ENCODE measurements at places on chromosomes 6 and 20. TPM values are rescaled to one million over a fixed set of nuclear protein-coding genes. Genes with fewer than 3 reads are reported as not detected.

GRCh38 chr20:62961310-62961783 is 8.8 kb downstream of the SLC17A9 start:
- DNase-seq = peak; percentile 59

GRCh38 chr6:23688650-23689049 is 437.4 kb upstream of the NRSN1 start:
- DNase-seq = no peak

DNA sequence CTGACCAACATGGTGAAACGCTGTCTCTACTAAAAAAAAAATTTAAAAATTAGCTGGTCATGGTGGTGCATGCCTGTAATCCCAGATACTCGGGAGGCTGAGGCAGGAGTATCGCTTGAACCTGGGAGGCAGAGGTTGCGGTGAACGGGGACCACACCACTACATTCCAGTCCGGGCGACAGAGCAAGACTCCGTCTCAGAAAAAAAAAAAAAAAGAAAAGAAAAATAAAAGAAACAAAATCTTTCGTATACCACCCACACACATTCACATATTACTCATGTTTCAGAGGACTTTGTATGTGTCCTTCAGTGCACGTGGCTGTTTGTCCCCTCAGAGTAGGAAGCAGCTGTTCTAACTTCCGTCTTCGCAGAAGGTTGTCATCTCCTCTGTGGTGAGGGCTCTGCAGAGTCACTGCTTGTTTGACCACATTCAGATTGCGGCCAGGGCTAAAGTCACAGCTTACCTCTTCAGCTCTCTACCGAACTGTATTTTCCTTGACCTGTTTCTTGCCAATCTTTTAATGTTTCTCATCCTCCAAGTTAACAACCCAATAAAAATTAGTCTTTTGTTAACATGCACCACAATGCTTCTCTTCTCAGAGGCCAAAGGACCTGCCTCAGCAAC is 36.6 kb upstream of the HIVEP1 start:
- peak; percentile 79 for DNase-seq

DNA sequence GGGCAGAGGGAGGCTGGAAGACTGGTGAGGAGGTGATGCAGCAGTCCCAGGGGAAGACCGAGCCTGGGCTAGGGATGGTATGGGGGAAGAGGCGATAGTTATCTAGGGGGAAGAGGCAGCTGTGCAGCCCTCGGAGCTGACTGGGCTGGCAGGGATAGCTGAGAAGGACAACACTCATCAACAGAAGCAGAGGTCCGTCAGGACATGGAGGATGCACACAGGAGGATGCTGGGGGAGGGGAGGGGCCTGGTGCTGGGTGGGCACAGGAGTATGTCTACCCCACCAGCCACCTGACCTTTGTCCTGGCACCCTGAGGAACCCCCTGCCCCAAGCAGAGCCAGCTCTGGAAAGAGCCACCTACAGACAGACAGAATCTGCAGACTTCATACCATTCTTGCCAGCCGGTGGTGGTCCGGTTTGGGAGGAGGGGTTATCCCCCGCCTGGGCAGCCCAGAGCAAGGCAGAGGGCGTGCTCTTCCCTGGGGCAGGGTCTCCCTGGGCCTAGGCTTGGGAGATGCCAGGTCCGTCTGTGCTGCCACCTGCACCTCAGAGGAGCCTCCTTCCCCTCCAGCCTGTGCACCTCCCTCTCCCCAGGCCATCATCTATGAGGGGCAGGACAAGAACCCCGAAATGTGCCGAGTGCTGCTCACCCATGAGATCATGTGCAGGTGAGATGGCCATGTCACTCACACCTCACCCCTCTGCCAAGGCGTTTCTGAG is 14.9 kb downstream of the EBF4 start:
- DNase-seq = no peak

- no peak for DNase-seq
Measured at GRCh38 chr6:21383450-21384085, 210.0 kb upstream of the SOX4 start.

Gene METTL24
- not detected for polyA plus RNA-seq

DNA sequence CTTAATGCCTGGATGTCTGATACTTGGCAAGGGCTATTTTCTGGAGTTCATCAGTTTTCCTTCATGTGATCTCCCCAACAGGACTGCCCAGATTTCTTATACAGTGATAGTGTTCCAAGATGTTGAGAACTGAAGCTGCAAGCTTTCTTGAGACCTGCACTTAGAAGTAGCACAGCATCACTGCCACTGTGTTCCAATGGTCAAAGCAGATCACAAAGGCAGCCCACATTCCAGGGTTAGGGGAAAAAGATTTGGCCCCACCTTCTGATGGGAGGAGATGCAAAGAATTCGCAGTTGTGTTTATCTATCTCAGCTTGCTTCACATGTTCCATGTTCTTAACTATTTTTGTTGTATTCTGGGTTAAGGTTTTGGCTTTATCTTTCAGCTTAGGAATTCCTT is 78.2 kb downstream of the GPX5 start:
- DNase-seq = no peak

- no peak for DNase-seq
Measured at GRCh38 chr6:30837870-30838269, 46.4 kb upstream of the DDR1 start.

Gene RNF5
- 77.8 TPM for polyA plus RNA-seq

DNA sequence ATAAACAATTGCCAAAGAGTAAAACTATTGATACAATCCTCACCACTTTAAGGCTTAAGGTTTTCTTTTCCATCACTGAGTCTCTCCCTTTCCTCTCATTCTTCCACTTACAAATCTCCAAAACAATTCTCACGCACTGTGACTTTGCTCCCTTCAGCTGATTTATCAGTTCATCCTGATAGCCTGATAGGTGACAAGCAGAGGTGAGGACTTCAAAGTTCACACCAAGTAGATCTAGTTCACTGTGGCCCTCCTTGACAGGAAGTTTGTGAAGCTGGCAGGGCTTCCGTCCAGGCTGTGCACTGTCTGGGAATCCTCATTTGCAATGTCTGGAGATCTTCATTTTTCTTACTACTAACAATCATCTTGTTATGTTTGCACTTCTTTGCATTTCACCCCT is 35.2 kb upstream of the POU5F1 start:
- no peak for DNase-seq

Gene PAK5
- polyA plus RNA-seq = not detected

Gene PRR18
- not detected for polyA plus RNA-seq

Gene ADGB
- not detected for polyA plus RNA-seq

DNA sequence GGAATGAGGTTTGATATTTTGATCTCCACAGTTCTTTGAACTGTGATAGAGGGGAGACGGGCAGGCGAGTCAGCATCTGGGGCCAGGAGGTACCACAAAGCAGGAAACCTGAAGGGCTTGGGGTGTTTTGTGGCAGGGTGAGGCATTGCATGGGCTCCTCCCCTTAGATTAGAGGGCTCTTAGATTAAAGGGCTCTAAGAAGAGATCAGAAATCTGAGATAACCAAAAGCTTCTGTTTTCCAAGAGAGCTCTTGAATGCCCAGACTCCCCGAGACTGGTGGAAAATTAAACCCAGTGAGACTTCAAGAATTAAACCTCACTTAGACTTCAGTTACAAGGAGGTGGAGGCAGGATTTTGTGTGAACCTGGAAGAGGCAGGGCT is 2.4 kb upstream of the GPX5 start:
- DNase-seq = no peak

- no peak for DNase-seq
Measured at GRCh38 chr6:15586503-15586902, 76.3 kb downstream of the DTNBP1 start.

Data from spleen (tissue), 13 donors.